Right ventricle myocardium inferior (tissue), 1 donor: ENCODE measurements at places on chromosomes 3 and 15. TPM values are rescaled to one million over a fixed set of nuclear protein-coding genes. Genes with fewer than 3 reads are reported as not detected.
A peak's percentile ranks its signal among the peaks of the same experiment; 100 is the strongest.

Gene GOLGA8T
- 0.65 TPM for total RNA-seq

DNA sequence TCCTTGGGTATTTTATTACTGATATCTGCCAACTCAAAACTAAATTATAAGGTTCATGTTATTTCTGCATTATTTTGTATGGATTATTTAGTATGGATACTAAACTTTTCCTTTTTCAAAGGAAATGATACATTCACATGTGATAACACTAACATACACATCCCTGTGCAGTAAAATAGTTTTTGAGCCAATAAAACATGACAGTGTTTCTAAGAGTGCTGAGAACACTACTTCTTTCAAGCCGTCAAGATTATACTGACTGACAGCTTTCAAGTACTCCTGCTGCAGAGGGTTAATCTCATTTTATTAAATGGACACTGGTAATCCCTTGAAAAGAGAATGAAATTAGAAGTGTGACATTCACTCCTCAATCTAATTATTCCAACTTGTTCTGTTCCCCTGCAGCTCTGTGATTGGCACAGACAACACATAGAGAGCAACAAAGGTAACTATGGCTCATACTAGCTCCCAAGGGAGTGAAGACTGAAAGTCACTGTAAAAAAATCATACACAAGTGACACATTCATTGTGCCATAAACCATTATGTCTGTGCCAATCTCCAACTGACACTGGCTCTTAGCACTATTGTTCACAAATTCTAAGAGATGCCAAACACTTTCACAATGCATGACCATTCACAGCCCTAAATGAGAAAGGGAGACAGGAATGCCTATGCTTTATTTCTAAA, 468.6 kb downstream of the SHQ1 start:
- DNase-seq = no peak

Gene ALPK3
- total RNA-seq = 132 TPM

GRCh38 chr3:46833346-46834300, 29.6 kb downstream of the MYL3 start:
- DNase-seq = peak; percentile 65

DNA sequence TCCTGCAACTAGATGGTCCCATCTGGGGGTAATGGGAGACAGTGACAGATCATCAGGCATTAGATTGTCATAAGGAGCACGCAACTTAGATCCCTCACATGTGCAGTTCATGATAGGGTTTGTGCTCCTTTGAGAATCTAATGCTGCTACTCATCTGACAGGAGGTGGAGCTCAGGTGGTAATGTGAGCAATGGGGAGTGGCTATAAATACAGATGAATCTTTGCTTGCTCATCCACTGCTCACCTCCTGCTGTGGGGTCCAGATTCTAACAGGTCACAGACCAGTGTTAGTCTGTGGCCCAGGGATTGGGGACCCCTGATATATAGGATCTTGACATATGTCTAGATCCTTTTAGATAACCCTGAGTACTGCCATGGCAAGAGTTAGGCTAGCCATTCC, 52.7 kb downstream of the RASGRF1 start:
- no peak for DNase-seq

DNA sequence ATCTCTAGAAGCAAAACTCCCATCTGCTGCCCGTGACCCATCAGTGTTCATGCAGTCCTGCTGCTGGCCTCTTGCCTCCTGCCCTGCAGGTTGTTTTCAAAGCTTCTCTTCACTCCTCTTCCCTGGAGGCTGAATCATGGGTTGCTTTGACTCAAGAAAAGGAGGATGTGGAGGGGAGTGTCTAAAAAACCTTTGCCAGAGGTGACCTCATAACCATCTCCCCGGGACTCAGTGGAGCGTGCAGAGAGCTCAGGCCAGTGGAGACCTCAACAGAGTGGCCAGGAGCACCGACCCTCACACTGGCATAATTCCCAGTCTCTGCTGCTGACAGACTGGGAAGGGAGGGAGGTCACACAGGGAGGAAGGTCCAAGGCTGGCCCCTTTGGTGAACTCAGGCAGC, 60.9 kb upstream of the ITGA11 start:
- no peak for DNase-seq

GRCh38 chr3:79040701-79041100, 727.1 kb downstream of the ROBO1 start:
- DNase-seq = no peak

GRCh38 chr15:75989045-75989444, 23.2 kb downstream of the NRG4 start:
- no peak for DNase-seq

Gene PEX5L
- 0.16 TPM for total RNA-seq

DNA sequence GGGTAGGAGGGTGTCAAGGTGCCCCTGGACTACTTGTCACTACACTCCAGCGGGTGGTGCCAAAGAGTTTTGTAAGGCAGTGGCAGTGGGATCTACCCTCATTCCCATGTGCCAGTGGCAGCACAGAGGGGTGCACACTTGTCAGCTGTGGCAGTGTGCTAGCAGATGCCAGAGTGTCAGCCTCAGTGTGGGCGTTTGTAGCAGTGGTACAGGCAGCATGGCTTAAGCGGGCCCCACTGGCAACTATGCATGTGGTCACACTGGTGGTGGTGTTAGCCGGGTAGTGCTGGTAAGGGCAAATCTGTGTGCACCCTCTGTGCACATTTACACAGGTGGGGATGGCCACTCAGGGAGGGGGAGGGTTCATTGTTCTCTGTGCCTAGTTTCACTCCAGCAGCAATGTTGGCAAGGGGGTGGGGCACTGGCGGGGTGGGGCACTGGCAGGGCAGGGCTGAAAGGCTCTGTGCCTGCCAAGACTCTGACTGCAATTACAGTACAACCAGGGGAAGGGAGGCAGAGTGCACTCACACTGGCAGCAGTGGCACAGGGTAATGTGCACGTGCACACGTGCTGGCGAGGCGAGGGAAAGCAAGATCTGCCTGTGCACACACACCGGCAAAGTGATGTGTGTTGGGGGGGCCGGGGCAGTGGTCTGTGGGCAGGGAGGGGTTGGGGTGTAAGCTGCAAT, 31.8 kb downstream of the MYO9A start:
- DNase-seq = no peak

Gene BSN
- total RNA-seq = 0.27 TPM

- DNase-seq = no peak
Measured at GRCh38 chr3:59641169-59641899, 591.5 kb upstream of the CFAP20DC start.

GRCh38 chr15:35937380-35937779, 391.4 kb upstream of the DPH6 start:
- DNase-seq = no peak

GRCh38 chr3:188916934-188917401, 254.8 kb upstream of the TPRG1 start:
- no peak for DNase-seq

DNA sequence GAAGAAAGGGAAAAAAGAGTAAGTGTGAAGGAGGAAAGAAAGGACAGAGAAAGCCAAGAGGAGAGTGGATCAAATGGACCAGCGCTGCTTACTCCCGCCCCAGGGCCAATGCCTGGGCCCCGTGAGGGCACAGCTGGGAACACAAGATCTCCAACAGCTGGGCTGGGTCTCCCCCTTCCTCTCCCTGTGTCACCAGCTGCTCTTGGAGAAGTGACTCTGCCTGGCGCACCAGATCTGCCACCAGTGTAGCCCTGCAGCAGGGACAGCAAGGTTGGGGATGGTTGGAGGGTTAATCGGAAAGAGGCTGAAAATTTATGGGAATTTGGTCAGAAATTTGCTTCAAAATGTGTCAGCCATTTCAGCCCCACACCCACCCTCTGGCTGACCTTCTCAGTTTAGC, 8.4 kb downstream of the CDAN1 start:
- no peak for DNase-seq

GRCh38 chr3:46535746-46536145, 30.4 kb downstream of the LRRC2 start:
- DNase-seq = no peak

Gene SOX14
- total RNA-seq = not detected

Gene IMPG2
- 0.14 TPM for total RNA-seq

- no peak for DNase-seq
Measured at GRCh38 chr15:76185716-76186115, 125.6 kb downstream of the ETFA start.

DNA sequence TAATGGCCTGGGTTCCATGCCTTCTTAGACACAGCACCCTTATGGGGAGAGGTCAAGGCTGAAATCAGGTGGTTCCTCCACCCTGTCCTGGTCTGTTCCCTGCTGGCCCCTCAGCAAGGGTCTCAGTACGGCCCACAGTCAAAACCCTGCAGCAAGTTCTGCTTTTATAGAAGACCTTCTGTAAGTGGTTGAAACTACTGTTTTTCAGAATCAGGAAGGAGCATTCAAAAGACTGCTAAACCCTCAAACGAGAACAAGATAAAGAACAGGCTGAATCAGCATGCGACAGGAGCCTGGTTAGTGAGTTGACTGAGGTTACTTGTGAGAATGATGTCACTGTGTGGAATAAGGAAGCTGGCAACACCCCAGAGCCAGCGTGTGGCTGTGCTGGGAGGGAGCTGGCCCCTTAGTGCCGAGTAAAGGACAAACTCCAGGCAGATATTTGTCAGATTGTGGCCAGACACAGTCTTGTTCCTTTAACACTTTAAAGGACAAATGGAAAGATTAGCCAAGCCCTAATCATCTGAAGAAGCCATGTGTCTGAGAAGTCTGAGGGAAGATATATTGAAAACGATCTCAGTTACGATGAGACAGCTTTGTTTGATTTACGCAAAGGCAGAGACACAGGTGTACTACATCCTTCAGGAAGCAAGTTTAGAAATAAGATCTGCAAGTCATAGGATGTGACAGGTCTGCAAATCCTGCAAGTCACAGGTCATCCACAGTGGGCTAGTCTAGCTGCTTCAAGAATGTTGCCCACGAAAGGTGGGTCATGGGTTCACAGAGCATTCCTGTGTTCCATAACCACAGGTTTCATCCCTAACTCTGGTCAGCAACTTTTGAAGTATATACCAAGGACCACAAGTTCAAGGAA, 54.0 kb downstream of the B3GNT5 start:
- DNase-seq = peak; percentile 90

DNA sequence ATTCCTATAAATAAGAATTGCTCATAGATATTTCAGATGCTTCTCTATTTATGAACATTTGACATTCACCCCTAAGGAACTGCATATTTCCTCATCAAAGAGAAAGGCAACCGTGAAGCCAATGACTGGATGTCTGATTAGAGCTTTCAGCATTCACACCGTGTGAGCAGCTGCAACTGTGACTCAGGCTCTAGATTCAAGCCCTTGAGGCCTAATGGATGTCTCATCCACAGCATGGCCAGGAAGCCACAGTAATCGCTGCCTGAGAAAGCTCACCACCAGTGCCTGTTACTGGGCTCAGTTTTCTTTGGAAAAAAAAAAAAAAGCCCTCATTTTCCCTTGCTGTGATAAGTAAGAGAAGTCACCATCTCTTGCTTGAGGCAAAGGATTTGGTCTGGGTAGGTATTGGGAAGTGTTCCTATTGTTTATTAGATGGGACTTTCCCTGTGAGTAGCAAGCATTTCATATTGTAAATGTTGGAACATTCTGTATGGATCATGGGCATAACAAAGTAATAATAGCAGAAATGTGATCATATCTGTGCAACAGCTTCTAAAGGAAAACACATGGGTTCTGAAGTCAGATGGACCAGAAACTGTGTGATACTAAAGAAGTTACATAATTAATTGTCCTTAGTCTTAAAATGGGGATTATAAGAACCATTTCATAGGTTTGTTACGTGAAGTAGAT, 783.7 kb downstream of the AGBL1 start:
- no peak for DNase-seq

Gene RASGRF1
- total RNA-seq = not detected

GRCh38 chr3:41701191-41701698, 260.7 kb downstream of the ULK4 start:
- no peak for DNase-seq

- DNase-seq = no peak
Measured at GRCh38 chr3:160643994-160644393, 33.0 kb upstream of the ARL14 start.

DNA sequence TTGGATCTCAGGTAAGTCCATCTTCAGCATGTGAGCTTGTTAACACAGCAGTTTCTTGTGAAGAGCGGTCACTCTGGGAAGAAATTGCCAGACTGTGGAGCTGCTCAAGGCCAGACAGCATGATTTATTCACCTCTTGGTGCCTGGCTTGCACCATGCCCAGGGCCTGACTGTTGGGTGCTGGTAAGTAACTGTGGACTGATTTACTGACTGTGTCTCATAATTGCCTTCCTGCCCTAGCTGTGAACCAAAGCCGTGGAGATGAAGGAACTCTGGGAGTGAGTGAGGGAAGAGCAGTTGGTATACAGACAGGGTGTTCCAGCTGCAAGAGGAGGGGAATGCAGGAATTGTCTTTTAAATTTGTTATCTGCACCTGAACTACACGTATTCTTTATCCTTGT, 18.5 kb upstream of the WNT7A start:
- DNase-seq = no peak

Gene FOXL2NB
- not detected for total RNA-seq

GRCh38 chr3:148641722-148642121, 56.0 kb upstream of the AGTR1 start:
- no peak for DNase-seq

- DNase-seq = no peak
Measured at GRCh38 chr3:106529738-106530137, 660.9 kb upstream of the CBLB start.

- peak; percentile 80 for DNase-seq
Measured at GRCh38 chr3:14410503-14411165, 8.2 kb downstream of the SLC6A6 start.

DNA sequence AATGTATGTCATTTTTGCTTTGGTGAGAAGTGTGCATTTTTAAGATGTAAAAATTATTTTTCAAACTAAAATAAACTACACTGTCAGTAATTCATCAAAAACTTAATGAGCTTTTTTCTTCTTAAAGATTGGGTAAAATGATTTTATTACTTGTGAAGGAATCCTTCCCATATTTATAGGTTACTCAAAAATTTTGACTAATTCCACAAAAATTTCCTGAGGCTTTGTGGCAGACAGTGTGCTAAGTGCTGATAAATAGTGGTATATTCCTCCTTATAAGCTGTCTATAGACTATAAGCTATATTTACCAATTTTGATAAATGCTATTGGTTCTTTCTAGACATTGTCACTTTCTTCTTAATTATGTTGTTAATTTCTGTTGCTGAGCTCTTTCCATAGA, 284.5 kb upstream of the SEMA6D start:
- no peak for DNase-seq

GRCh38 chr3:107775974-107776373, 253.2 kb downstream of the BBX start:
- no peak for DNase-seq

DNA sequence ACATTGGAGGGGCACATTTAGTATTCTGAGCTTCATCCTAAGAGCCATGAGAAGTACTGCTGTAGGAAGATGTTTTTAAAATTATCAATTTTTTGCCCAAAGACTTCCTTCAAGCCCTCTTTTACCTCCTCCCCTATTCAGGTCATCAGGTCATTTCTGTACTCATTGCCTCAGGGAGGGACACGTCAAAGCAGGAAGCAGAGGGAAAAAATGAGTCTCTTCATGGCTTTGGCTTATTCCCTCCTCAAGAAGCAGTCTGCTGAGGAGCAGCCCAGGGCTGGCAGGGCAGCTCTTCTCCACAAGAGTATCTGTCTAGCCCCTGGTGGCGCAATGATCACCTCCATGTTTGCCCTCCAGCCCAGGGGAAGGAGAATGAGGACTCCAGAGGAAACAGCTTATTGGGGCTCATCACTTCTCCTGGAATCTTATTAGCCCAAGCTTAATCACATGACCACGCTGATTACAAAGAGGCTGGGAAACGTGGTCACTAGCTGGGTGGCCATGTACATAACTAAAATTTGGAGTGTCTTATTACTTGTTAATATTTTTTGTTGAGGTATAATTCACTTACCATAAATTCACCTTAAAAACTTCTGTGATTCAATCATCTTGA, 44.2 kb upstream of the GATA2 start:
- no peak for DNase-seq

Gene ATP13A5
- total RNA-seq = not detected

Gene RETNLB
- not detected for total RNA-seq
